ENCODE measurements at places on chromosomes 11 and 22.

GRCh38 chr11:75200051-75200450 lies 40.5 kb upstream of the TPBGL start:
- DNase-seq = no peak

GRCh38 chr22:46863794-46864193 lies 101.3 kb downstream of the TBC1D22A start:
- no peak for DNase-seq

DNA sequence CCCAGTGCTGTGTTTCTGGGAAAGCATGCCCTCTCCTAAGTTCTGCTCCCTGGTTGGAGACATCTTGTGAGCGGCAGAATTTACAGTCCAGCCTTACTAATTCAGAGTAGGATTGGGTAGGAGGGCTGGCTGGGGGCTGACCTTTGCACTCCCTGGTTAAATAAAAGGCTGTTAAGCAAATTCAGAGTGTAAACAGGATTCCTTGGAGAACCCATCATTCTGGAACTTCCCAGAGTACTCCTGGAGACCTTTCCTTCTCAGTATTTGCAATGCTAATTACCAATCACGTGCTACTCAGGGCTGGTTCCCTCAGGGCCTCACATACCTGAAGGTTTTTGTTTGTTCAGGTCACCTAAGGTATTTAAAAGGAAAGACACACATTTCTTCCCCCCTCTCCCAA lies 340.2 kb downstream of the TBC1D22A start:
- no peak for DNase-seq

DNA sequence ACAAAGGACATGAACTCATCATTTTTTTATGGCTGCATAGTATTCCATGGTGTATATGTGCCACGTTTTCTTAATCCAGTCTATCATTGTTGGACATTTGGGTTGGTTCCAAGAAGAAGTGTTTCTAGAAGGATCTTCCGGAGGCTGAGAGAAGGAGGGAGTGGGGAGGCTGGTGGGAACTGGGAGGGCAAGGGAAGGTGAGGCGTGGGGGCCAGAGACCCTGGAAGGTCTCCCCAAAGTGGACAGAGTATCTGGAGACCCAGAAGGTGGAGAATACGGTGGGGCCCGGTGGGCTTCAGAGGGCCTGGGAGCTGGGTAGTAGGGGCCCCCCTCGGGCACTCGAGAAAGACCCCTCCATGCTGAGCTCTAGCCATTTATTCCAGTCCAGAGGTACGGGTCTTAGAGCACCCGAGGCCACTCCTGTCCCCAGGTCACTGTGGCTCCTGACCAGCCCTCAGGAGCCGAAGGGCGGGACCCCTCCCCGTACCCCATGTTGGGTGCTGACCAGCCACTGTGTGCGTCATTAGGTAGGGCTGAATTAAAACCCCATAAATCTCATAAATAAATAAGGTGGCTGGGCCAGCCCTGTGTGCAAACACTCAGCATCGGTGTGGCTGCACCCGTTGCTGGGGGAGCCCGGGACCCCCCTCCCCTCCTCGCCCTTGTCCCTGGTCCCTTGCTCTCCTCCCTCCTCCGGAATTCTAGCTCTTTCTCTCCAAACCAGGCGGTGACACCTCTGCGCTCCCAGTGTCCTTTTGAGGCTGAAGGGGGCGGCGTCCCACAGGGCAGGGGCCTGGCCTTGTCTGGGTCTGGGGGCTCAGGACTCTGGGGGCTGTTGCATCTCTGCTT lies 38.8 kb upstream of the MUC5AC start:
- no peak for DNase-seq

DNA sequence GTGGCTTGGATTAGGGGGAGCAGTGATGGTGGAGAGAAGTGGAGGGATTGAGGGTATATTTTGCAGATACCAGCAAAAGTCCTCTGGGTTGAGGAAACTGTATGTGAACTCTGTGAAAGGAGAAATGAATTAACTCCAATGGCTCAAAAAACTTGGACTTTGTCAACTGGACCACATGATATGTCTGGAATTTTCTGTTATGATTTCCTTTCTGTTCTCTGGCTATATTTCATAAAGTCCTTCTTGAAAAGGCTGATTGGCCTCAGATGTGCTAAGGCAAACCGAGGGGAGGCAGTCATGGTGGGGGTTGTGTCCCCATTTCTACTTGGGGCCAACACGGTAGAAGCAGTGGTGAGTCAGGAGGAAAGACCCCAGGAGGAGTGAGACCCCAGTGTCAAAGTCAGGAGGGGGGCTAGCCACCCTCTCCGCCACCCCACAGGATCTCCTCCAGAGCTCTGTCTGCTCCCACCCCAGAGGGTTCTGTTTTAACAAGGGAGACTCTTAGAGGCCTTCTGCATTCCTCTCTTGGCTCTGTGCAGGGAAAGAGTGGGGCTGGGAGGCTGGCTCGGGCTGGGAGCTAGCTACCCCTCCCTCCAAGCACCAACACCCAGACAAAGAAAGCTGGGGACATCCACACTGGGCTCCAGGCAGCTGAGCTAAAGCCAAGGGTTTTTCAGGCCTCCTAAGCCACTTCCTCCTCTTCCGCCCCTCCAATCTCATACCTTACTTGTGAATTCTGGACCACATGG lies 13.8 kb downstream of the CHRDL2 start:
- no peak for DNase-seq

DNA sequence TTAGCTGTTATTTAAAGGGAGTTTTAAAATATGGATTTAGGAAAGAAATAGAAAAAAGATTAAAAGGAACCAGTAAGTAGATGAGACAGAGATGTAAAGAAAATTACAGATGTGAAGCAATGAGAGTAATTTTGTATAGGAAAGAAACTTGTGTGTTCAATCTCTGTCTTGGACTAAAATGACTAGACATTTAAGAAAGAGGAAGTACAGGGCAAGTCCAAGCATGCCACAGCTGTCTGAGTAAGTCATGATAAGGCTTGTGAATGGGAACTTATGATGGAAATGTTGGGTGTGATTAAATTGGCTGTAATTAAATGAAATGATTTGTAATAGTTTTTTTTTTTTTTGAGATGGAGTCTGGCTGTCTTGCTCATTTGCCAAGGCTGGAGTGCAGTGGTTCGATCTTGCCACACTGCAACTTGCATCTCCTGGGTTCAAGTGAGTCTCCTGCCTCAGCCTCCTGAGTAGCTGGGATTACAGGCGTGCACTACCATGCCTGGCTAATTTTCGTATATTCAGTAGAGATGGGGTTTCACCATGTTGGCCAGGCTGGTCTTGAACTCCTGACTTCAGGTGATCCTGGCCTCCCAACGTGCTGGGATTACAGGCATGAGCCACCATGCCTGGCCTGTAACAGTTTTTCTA lies 5.9 kb upstream of the ACY3 start:
- DNase-seq = peak; percentile 98

DNA sequence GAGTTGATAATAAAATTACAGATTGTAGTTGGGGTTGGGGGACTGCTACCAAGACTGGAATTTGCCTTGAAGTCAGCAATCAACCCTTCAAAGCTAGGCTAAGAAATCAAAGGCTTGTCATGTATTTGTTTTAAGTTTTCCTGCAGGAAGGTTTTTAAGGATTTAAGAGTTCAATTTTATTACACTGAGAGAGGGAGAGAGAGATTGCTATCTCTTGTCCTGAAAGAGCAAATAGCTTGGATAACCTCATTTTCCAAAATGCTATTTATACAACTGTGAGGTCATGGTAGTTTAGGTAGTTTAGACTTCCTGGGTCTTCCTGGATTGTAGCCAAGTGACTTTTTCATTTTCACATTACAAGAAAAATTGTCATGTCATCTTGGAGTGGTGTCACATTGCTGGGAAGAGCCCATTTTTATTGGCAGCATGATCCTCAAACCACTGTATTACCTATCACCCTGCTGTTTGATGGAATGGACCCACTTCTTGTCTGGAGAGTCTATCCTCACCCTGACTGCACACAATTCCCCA lies 10.1 kb upstream of the PRSS23 start:
- DNase-seq = no peak

DNA sequence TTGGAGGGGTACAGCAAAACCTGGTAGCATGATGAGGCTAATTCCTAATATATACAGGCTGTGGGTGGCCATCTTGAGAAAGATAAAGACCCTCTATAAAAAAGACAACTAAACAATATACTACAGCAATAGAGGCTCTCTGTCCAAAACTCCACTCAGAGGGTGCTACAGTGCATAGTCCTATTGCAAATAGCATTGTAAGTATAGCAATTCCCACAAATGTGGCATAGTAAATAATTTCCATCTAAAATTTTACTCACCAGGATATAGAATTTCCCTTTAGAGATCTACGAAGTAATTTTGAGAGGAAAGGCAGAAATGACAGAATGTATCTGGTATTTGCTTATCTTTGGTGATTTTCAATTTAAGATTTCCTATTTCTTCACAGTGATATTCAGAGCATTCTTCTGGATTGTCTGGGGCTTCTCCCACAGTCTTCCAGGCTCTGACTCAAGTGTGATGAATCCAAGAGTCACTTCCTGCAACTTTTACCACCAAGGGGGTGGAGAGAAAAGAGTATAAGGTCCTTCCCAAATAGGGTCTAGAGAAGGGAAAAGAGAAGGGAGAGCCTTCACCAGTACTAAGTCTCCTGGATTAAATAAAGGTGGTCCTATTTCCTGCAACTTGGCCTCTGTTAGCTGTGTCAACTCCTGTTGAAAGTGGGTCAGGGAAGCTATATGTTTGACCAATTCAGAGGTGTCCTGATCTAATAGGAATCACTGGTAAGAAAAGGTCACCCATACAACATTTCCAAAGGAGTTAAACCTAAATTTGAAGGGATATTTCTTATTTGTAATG lies 1054.7 kb upstream of the CNTN5 start:
- peak; percentile 96 for DNase-seq

DNA sequence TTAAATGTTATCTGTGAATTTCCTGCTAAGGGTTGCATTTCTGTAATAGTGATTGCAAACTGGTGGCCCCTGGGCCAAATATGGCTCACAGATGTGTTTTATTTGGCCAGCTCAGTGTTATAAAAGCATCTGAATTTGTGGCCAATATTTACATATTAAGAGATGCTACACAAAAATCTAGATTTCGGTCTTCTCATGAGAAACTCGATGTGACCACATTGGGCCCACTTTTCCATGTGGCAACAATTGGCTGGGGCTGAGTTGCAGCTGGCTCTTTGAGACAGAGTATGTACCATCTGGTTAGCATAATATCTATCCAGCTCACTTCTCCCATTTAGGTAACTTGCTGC lies 244.5 kb upstream of the POU2AF2 start:
- DNase-seq = no peak

- DNase-seq = peak; percentile 4
Measured at GRCh38 chr11:108220721-108221336, 1.6 kb downstream of the NPAT start.

DNA sequence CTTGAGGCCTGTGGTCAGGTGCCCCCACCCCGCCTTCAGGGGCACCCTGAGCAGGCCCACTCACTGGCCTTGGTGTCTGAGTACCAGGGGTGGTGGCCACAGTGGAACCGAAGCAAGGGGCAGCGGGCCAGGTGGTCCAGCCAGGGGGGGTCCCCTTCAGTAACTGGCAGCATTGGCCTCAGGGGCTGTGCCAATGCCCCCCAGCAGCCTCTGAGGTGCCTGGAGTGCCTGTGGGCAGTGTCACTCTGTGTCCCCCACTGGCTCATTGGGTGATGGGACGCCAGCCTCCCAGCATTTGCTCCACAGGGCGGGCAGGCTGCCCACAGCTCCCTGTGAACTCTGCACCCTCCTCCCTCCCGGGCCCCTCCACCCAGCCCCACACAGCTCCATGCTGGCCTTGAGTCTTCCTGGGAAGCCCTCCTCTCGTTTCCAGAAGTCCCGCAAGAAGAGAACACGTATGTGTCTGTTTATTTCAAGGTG lies 29.5 kb upstream of the CARS1 start:
- no peak for DNase-seq

GRCh38 chr11:107682171-107682570 lies 29.7 kb downstream of the SLN start:
- peak; percentile 89 for DNase-seq

DNA sequence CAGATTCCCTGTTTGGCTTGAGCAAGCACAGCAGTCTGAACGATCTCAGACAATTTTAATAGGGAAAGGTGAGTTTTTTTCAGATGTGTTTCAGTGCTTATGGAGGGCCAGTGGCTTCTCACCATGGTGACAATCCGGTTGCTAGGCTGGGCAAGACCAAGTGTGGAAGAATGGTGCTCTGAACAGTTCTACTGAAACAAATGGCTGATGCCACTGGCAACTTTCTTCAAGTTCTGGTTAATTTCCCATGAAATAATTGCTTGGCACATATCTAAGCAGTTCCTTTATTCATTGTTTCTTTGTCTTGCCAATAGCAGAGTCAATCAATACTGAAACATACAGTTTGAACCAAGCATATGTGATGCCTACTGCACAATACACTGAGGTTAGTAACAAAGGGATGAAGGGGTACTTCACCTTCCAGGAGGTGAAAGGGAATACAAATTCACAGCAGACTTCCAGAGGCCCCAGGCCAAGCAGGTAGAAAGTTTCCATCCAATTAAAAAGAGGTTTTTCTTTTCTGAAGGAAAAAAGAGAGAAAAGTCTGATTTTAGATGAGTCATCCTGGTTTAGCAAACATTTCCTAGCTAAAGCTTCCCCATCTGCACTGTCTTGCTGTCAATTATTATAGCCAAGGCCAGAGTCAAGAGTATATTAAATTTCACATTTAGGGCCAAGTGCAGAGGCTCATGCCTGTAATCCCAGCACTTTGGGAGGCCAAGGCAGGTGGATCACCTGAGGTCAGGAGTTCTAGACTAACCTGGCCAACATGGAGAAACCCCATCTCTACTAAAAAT lies 21.2 kb upstream of the NDUFC2 start:
- no peak for DNase-seq

DNA sequence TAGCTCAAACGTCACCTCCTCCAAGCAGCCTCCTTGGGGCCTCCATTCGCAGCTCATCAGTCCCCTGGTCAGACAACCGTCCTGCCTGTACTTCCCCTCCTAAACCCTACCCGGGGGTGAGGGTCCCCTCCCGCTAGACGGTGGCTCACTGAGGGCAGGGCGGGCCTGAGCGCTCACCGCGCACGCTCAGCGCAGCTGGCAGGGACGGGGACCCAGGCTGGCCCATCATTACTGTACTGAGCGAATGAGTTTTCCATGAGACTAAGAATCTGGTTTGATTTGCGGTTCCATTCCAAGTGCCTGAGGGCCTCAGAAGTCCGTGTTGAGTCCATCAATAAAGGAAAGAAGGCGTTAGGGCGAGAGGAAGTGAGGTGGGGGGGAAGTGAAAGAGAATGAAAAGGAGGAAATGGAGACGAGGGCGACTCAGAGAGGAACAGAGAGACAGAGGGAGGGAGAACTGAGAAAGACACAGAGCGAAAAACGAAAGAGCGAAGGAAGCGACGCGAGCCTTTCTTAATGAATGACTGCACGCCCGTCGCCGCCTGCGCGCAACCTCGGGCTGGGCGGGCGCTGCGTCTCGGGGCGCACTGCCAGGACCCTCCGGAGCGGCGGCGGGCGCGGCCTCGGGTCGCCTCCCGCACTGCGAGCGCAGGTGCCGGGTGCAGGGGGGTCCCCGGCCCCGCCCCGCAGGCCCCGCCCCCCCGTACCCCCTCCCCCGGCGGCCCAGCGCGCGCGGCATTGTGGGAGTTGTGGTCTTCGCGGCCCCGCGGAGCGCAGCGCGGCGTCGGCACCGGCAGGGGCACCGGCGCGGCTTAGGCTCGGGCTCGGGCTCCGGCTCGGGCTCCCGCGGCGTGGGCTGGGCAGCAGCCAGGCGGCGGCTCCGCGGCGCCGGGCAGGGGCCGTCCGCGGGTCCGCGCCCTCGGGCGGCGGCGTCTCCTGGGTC lies at the start of gene ASPHD2:
Gene ASPHD2 (plus strand): TSS at position 746 of the 943 bp plus-strand sequence. CDS start 4,356 bp downstream, outside the sequence.
- DNase-seq = peak; percentile 39

GRCh38 chr11:68531129-68531693 lies 70.7 kb downstream of the PPP6R3 start:
- no peak for DNase-seq
